Left hindlimb (tissue), 1 donor: ENCODE measurements at places on chromosomes 2 and 18.

DNA sequence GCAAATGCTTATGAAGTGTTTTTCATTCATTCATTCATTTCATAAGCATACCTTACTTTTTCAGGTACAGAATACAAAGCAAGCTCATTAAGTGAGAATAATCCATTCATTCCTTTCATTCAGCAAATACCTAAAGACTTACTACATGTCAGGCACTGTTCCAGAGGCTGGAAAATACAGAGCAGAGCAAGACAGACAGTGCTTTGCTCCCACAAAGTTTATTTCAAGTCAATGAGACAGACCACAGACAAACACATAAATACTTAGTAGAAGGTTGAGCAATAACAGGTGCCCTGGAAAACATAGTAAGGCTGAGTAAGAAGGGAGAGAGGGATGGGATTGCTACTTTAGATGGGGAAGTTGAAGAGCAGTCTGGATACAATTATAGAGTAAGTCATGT lies 309.8 kb downstream of the C1D start:
- DNase-seq = no peak

DNA sequence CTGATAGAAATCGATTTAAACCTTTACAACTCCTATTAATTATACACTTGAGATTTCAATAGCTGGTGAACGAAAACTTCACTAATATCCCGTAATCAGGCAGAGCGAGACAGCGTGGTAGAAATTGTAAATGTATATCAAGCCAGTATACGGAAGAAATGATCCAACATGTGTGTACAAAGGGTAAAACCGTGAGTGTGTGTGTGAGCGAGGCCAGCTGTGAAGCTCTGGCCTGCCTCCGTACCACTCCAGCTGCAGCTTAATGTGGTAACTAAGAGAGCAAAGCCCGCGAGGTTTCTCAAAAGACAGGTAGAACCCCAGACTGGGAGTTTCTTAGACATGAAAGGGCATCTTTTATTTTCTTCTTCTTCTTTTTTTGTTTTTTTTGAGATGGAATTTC lies 52.3 kb upstream of the ZNF516 start:
- DNase-seq = no peak

DNA sequence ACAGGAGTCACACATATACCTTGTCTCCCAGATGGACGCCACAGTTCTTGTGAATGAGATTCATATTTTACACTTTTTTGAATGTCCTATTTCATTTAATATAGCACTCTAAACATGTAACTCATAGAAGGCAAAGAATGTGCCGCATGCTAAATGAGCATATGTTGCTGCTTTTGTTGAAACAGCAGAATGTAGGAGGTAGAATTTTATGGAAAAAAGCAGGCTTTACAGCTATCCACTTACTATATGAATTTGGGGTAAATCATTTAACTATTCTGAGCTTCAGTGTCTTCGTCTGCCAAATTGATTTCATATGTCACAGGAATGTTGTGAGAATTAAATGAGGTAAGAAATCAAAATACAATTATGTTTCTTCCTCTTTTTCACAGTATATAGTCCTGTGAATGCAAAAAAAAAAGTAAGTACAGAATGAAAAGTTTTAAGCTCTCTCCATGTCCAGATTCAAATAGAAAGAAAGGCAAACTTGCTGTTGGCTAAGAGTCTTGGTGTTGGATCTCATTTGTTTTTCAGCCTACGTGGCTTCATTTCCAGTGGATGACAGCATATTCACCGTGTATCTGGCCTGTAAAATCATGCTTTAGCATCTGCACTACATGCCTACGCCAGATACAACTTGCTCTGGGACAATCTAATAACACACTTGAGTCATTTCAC lies 154.7 kb upstream of the CNTNAP5 start:
- DNase-seq = no peak

DNA sequence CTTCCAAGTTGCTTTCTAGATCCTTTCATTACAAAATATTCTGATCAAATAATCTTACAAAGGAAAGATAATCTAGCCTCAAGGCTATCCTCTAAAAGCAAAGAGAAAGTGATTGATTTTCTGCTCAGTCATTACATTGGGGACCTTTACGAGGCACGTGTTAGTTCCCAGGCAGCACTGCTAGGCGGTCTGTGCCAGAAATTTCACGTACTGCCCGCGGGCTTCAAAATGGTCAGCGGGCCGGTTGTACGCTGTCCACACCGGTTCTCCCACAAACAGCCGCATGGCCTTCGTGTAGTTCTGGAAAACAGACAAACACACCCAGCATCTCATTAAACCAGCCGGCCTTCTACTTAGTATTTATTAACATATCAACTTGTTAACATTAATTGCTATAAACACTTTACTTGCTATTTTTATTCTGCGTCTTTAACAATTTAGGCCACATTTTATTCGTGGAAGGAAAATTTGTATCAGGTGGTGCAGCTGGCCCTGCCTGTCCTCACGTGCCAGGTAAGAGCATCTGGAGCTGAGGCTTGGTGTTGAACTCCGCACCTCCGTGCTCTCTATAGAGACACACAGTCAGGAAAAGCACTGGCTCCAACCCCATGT lies 20.4 kb downstream of the ADI1 start:
- DNase-seq = no peak

- no peak for DNase-seq
Observed at GRCh38 chr18:3422905-3423304, 27.1 kb upstream of the TGIF1 start.

- no peak for DNase-seq
Observed at GRCh38 chr18:77607087-77607486, 357.4 kb downstream of the GALR1 start.

- DNase-seq = no peak
Observed at GRCh38 chr2:88464153-88464552, 11.7 kb upstream of the FOXI3 start.

- DNase-seq = no peak
Observed at GRCh38 chr2:8133363-8133762, 548.5 kb upstream of the ID2 start.

DNA sequence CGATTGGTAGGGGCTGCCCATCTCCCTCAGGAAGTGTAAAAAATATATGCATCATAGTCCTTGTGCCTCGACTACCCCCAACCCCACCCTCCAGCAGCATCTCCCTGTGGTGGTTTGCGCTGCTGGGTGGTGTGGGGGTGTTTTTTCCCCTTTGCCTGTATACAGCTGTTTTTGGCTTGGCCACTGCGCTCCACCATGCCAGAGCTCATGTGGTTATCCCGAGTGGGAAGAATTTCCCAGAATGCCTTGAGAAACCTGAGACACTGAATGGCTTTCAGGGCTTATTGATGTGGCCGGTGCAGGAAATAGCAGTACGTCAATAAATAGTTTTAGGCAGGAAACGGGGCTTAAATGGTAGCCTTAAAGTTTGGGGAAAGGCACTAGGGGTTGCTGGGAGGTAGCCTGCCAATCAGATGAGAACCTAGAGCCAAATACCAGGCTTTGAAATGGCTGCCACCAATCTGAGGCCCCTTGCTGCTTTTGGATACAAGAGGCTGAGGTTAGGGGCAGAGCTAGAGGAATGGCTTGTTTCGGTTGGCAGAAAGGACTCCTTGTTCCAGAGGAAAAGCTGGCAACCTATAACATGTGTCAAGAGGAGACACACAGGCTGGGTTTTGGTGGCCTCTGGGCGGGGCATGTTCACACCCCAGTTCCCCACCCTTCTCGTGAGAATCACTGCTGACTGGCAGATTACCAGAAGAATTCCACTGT lies 144.1 kb downstream of the SMAD7 start:
- peak; percentile 71 for DNase-seq

- DNase-seq = no peak
Observed at GRCh38 chr2:9847140-9847539, 3.9 kb downstream of the TAF1B start.

DNA sequence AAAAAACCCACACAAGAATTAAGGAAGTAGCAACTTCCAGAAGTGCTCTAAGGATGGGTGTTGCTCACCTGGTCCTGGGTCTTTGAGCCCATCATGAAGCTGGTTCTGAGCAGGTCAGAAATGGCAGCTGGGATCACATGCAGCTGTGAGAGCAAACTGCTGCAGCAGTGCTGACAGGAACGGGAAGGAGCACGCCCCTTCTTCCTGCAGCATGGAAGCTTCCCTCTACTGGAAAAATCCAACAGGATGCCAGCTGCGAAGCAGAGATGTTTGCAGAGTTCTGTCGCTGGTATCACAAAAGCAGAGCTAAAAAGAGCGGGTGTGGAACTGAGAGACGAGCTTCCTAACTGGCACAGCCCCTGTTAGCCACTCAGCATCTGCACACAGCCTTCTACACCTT lies 33.7 kb downstream of the EIF4E2 start:
- DNase-seq = no peak

GRCh38 chr2:174040417-174040701 lies 75.2 kb upstream of the SP3 start:
- no peak for DNase-seq

DNA sequence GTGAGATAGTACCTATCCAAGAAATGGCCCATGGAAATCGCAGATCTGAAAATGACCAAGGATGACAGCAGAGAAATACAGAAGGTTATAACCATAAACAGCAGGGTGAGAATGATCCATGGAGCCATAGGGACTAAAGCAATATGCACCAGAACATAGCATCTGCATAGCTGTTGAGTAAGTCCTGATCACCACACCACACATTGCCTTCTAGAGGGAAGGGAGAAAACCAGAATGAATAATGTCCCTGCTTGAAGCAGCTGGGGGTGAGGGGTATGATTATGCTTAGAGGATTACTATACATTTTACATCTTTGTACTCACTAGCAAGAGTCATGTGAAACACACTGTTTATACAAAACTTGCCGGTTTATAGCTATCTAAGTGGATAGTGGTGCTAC lies 350.4 kb downstream of the MBD2 start:
- no peak for DNase-seq

GRCh38 chr2:16318474-16319195 lies 347.0 kb downstream of the CYRIA start:
- DNase-seq = no peak

DNA sequence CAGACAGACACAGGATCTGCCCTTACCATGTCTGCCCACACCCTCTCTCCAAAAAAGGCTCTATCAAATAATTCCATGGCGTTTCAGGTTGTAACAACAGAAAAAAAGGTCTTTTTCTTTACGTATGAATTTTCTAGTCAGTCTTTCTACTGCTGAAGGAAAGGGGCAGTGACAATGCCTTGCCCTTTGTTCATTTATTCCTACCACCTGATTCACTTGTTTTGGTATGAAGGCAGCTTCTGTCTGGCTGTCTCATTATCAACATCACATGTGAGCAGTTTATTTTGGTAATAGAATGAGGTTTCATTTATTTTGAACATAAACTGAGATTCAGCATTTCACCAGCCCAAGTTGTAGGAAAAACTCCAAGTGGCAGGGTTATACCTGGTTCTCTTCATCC lies 94.3 kb upstream of the KLF7 start:
- DNase-seq = no peak

GRCh38 chr2:231904161-231904611 lies 22.0 kb downstream of the NPPC start:
- DNase-seq = no peak

GRCh38 chr2:112690853-112691401 lies 29.9 kb upstream of the NT5DC4 start:
- DNase-seq = no peak

GRCh38 chr2:177229442-177230242 lies 17.0 kb downstream of the HNRNPA3 start:
- no peak for DNase-seq
